ENCODE measurements at places on chromosomes 12 and 14.

DNA sequence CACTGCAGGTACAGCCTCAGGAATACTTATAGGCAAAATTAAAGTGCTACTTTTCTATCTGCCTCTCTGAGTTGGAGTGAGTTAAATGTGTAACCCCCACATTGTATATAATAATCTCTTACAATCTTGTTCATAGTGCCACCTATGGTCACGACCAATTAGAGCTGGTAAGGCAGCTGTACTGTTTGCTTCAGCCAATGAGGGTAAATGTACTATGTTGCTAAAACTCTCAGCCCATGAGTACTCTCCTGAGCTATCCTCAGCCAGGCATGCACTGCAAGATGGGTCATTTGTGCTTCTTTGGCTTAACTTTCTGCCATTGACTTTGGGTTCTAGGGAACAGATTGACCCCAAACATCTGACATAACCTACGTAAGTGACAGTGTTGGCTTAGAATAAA is 15.0 kb upstream of the MDM2 start:
- DNase-seq = no peak

DNA sequence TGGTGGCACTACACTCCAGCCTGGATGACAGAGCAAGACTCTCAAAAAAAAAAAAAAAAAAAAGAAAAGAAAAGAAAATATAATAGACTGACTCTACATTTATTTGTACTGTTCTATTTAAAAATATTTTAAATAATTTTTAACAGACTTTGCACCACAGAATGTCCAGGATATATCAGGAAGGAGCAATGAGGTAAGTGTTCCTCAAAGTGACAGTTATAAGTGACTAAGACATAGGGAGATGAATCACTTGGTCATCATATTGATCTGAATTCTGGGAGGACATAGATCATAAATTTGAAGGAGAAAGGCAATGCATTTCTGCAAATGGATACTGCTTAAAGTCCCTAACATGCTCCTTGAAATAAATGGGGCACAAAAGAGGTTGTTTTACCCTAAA is 221.5 kb downstream of the KCNC2 start:
- DNase-seq = no peak

DNA sequence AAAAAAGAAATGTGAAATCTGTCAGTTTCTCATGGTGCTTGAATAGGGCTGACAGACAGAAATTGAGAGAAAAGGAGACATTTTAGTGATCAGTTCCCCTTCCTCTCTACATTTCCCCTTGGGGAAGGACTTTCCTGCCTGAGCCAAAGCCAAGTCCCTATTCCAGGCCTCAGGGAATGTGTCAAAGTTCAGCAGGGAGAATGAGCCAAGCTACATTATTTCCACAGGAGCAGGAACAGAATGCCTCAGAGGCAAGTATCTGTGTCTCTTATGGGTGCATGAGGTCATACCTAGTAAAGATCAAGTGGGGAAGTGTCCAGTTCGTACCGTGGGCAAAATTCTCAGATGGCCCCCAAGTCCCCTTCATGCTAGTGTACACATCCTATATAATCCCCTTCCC is 68.6 kb downstream of the IQSEC3 start:
- DNase-seq = no peak

DNA sequence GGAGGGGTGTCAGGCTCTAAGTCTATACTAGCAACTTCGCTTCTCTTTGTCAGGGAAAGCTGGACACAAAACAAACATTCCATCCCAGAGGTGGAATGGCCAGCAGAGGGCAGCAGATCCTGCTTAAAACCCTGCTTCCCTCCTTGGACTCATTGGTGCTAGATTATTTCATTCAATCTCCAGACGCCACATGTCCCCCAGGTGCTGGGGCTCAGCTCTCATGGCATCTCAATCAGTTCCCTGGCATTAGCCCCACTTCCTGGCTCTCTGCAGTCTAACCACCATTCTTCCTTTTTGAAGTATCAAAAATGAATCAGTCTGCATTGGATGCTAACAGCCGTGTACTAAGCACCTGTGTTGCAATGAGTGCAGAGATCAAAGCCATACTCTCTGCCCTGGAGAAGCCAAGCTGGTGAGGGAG is 8.1 kb upstream of the PPP1R1A start:
- peak; percentile 31 for DNase-seq

DNA sequence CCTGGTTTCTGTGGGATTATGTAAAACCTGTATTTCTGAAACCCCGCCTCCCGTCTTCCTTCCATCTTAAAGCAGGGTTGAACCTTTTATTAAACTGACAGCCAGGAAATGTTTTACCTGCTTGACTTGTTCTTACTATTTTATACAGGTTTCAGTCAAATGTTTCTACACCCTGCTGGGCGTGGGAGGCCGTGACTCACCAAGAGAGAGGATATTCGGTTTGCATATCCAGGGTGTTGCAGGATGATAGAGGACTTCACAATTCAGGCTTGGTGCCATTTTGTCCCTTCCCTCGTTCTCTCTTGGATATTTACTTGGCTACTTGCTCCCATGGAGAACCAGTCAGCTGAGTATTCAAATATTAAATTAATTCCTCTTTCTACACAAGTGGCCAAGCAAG is 69.7 kb downstream of the ARF6 start:
- DNase-seq = no peak

GRCh38 chr12:76108356-76108755 is 23.9 kb upstream of the NAP1L1 start:
- DNase-seq = no peak

- DNase-seq = no peak
Observed at GRCh38 chr14:100135784-100136183, 23.7 kb downstream of the DEGS2 start.

DNA sequence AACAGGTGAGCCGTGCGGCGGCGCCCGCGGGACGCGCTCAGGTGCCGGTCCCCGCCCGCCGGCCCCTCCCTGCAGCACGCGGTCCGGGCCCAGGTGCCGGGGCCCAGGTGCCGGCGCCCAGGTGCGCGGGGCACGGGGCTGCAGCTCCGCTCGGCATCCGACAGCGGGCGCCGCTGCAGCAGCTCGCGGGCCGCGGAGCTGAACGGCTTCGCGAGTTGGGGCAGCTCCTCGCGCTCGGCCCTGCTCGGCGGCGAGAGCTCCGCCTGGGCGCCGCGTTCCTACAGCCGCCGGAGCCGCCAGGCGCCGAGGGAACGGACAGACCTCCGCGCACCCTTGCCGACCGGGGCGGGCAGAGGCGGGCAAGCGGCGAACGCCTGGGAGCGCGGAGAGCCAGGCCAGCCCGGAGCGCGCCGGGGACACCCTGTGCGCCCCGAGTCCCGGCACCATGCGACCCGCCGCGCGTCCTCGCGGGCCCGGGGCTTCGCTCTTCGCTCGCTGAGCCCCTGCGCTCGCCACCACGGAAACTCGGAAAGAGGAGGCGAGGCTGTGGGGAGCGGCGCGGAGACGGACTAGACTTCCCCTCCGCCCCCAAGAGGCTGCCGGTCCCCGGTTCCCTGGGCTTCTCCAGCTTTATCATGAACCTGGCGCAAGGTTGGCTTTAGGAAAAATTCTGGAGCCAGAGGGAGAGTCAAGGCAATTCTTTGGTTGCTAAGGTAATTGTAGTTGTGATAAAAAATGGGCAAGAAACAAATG is at the start of gene RGS6:
RGS6 (plus strand) TSS at position 201 of the 753 bp plus-strand sequence.
- peak; percentile 47 for DNase-seq

DNA sequence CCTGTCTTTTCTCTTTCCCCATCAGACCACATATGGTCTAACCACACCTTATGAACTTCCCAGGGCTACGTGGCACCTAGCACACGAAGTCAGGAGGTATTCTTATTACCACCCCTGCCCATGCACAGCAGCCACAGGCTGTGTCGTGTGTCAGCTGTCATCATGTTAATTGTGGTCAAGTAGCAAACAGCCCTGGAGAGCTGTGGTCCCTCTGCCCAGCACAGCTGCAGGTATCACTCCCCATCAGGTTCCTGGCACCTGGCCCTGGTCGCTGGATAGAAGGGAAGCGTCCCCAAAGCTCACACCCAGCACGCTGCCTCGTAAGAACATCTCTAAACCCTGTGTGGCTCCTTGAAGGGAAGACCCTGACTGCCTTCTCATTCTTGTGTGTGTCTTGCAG is 45.4 kb downstream of the CLMN start:
- no peak for DNase-seq
